ENCODE measurements at places on chromosomes 2 and 18. TPM values are rescaled to one million over a fixed set of nuclear protein-coding genes. Genes with fewer than 3 reads are reported as not detected.

The LRRTM1 gene
- under 0.01 TPM for total RNA-seq

The DTNA gene
- total RNA-seq: 31.6 TPM

The SERPINB2 gene
- 3.5 TPM for total RNA-seq

The UGT1A9 gene
- not detected for total RNA-seq

The RGPD3 gene
- under 0.01 TPM for total RNA-seq

The CELF4 gene
- total RNA-seq: not detected

The NEU4 gene
- not detected for total RNA-seq

The LYPD1 gene
- not detected for total RNA-seq

The CASP10 gene
- total RNA-seq: 5.1 TPM

The THSD7B gene
- total RNA-seq: not detected

The WDR7 gene
- 28.0 TPM for total RNA-seq

The FTCDNL1 gene
- total RNA-seq: 1.8 TPM

The SNTG2 gene
- not detected for total RNA-seq

The STEAP3 gene
- total RNA-seq: 90.5 TPM

The RUFY4 gene
- total RNA-seq: not detected

The EGR4 gene
- not detected for total RNA-seq

The TTC27 gene
- total RNA-seq: 19.5 TPM

The MDH1B gene
- 0.37 TPM for total RNA-seq
